ENCODE measurements at places on chromosomes 12 and 14.

DNA sequence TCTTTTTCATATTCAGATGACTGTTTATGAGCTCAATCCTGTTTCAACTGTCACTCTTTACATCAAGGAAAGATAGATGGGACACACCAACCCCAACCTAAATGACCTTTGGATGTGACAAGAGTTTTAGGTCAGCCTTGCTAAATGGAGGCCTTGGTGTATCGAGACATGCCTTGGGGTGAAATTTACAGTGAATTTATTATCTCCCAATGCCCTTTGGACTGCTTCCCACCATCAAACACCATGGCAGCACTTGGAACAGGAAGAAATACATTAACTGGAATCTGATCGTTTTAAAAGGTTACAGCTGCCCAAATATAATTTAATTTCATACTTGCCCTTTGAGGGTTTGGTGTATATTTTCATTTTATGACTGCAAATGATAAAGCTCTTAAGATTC lies 327.6 kb downstream of the SOX5 start:
- no peak for DNase-seq

- no peak for DNase-seq
Measured at GRCh38 chr12:90979951-90980350, 24.8 kb downstream of the EPYC start.

- DNase-seq: no peak
Measured at GRCh38 chr12:93297032-93297431, 80.7 kb upstream of the NUDT4 start.

- no peak for DNase-seq
Measured at GRCh38 chr12:70415987-70416386, 49.9 kb downstream of the KCNMB4 start.

GRCh38 chr12:128008341-128008740 lies 258.6 kb upstream of the TMEM132C start:
- peak; percentile 85 for DNase-seq

DNA sequence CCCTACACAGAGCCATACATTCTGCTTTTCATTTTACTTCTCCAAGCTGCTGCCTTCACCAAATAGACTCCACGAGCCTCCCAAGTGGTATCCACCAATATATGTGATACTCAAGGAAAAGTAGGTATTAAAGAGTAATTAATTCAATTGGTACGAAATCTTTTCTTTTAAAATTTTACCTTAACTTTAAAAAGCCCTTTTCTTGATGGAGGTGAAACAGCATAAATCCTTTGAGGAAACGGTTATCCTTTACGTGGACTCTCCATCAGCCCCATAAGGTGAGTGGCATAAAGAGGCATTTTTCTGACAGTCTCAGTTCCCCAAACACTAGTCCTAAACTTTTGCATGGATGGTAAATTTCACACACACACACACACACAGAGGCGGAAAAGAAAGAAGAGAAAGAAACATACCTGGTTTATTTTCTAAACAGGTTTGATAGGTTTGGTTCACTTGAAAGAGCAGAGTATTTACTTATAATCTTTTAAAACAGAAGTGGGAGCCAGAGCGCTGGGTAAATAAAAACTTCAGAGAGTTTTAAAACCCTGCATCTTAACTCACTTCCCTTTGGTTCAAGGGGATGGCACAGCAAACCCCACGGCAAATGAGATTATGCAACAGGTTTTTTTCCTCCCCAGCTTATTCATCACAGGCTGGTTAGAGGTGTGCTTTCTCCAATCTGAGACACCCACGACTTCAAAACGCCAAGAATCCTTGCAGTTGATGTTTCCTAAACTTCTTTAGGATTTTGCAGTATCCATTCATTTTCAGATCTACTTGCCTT lies 1.9 kb downstream of the DUSP16 start:
- peak; percentile 65 for DNase-seq

DNA sequence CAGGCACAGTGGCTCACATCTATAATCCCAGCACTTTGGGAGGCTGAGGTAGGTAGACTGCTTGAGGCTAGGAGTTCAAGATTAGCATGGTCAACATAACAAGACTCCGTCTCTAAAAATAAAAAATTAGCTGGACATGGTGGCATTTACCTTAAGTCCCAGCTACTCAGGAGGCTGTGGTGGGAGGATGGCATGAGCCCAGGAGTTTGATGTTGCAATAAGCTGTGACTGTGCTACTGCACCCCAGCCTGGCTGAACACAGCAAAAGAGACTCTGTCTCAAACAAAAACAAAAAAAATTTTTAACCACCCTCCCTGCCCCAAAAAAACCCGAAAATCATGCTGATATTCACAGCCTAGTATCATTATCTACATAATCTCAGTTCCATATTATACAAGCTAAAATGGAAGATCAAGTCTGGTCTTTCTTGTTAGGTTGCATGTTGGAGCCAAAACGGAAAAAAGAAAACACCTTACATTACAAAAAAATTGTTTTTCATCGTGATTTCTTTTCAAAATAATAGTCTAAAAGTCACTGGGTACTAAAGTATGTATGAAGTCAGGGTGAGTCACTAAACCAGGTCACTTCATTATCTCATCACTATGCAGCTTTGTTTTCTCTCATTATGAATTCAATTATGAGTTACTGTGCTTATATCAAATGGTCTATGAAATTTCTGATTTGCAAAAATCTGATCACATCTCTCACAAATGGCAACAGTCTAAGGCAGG lies 13.8 kb downstream of the GXYLT1 start:
- DNase-seq: peak; percentile 59

DNA sequence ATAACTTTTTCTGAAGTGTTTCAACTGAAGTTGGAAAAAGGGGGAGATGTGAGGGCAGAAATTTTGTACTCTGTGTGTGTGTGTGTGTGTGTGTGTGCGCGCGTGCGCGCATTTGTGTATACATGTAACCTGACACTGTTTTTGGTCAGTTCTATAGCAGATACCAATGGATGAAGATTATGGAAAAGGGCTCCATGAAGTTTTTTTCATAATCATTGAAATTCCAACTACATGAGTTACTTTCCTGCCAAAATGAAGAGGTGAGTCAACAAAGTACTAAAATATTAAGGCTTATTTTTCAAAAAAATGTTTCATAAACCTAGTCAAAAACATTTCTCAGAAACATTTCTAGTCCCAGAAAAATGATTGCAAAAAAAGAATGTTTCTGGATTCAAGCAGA lies 25.7 kb upstream of the CERS5 start:
- peak; percentile 42 for DNase-seq

DNA sequence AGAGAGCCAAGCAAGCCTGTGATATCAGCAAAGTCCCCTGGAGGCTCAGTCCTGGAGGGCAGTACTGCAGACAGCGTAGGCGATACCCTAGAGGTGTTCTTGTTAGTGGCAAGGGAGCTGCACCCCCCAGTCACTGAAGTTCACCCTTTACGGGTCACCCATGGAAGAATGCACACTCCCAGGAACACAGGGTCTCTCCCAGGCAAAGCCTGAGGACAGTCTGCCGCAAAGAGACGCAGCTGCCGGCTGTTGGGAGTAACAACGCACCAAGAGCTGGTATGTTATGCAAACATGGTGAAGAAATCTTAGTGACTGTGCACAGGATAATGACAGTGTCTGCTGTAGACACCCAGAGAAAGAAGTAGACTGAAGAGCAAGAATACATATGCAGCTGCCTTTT lies 43.5 kb upstream of the NOS1 start:
- DNase-seq: no peak

DNA sequence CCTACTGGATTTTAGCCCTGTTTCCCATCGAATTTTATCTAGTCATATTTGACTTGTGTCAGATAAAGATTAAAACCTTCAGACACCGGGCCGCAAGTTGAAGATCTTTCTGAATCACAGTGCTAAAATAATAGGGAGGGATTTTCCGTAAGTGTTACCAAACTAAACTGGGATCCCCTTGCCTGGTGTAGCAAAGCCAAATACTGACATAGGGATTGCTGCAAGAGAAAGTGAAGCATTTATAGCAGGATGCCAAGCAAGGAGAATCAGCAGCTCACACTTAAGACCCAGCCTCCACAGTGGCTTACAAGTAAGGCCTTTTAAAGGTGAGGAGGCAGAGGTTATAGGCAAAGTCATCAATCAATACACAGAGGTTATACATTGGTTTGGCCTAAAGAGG lies 147.4 kb downstream of the AKAP6 start:
- no peak for DNase-seq

DNA sequence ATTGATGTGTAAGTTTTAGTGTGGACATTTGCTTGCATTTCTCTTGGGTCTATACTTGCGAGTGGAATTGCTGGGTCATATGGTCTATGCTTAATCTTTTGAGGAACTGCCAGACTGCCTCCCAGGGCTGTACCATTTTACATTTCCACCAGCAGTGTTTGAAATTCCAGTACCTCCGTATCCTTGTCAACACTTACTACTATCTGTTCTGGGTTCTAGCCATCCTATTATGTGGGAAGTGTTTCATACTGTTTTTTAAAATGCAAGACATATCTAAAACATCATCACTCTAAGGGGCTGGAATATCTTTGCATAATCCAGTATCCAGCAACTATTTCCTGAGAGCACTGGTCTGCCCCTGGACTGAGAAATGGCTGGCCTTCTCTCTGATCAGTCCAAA lies 80.2 kb upstream of the RIN3 start:
- no peak for DNase-seq

GRCh38 chr14:89339579-89339978 lies 77.5 kb downstream of the FOXN3 start:
- DNase-seq: no peak

- no peak for DNase-seq
Measured at GRCh38 chr14:88303041-88303440, 20.0 kb downstream of the KCNK10 start.

GRCh38 chr12:130715998-130716968 lies at the start of gene RIMBP2:
RIMBP2 (minus strand) TSS chr12:130716299; CDS start chr12:130479013, 237,286 bp downstream.
- no peak for DNase-seq

- no peak for DNase-seq
Measured at GRCh38 chr14:34350903-34351302, 111.1 kb downstream of the SPTSSA start.

DNA sequence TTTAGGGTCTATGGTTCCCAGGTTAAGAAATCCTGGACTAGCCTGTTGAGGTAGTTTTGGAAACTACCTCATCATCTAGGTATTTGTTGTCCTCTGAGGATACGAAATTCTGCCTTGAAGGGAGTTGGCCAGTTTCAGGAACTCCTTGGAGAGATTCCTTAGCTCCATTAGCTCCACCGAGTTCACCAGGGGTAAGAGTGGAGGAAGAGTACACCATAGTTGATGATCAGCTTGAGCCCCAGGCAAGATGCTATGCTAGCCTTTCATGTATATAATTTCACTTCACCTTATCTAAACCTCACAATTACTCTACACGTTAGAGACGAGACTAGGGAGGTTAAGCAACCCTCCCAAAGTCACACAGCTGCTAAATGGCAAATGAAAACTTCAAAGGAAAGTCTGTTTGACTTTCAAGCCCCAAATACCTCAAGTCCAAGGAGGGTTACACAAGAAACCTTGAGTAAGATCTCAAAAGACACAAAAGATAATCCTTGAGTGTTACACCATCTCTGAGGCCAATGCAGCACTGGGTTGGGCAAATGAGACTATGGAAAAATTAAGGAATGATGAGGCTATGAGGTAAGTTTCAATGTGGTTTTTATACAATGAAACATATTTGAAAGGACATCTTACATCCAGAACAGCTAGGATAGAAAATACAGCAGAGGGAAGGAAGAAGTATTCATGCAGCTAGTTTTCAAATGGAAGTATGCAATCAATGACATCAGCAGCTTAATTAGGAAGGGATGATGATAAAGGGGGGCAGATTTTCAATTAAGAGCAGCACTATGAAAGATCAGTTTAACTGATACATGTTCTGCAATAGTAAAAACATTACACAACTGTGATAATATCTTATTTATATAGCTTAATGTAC lies 97.2 kb upstream of the KRAS start:
- DNase-seq: no peak

- DNase-seq: peak; percentile 37
Measured at GRCh38 chr12:18443768-18444437, 182.6 kb downstream of the PIK3C2G start.

DNA sequence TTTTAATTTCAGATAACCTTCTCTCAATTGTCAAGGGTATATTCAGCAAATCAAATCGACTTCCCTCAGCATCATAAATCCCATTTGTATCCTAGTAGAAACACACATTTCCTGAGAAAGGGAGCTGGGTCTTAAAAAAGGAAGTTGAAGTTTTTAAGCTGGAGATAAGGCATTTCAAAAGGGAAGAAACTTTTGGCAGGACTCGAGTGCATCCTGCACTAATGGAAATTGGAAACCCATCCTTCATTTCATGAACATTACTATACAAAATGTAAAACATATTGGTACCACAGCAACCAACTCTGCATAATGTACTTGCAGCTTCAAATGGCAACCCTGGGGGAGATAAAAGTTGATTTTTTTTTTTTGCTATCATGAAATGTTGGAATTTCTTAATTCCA lies 23.7 kb upstream of the TMCC3 start:
- DNase-seq: no peak

DNA sequence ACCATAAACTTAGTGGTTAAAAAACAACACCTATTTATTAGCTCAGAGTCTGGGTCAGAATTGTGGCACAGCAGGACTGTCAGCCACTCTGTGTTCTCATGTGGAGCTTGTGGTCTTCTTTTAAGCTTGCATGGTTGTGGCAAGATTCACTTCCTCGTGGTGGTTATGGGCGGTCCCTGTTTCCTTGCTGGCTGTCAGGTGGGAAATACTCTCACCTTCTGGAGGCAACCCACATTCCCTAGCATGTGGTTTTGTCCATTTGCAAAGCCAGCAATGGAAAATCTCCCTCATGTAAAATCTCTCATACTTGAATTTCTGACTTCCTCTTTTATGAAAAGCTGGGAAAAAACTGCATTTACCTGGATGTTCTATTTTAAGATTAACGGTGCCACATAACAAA lies 229.8 kb downstream of the ALX1 start:
- DNase-seq: peak; percentile 64

GRCh38 chr12:121990692-121991603 lies 30.7 kb upstream of the BCL7A start:
- peak; percentile 40 for DNase-seq

DNA sequence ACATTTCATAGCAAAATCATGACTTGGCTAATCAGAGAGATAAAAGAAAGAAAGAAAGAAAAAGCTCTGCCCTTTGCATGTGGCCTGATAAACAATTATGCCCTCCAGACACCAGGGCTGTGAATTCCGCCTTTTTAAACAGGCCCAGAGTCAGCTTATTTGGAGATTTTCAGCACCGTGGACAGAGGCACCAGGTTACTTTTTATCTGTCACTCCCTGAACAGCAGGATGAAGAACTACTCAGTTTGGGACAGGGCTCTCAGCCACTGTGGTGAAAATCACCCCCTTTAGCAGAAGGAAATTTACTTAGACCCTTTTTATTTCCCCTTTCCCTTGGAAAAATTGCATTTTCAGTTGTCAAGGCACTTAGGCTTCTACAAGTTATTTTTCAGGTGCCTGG lies 359.9 kb downstream of the NRXN3 start:
- peak; percentile 3 for DNase-seq

GRCh38 chr12:89075880-89076540 lies 276.3 kb downstream of the DUSP6 start:
- no peak for DNase-seq
